Stimulated activated CD8-positive, alpha-beta memory T cell treated with anti-CD3 and anti-CD28 coated beads, Interleukin-7, amount 100 ng/mL, for 1 hour (primary cell): ENCODE measurements at places on chromosomes 16 and 17.

DNA sequence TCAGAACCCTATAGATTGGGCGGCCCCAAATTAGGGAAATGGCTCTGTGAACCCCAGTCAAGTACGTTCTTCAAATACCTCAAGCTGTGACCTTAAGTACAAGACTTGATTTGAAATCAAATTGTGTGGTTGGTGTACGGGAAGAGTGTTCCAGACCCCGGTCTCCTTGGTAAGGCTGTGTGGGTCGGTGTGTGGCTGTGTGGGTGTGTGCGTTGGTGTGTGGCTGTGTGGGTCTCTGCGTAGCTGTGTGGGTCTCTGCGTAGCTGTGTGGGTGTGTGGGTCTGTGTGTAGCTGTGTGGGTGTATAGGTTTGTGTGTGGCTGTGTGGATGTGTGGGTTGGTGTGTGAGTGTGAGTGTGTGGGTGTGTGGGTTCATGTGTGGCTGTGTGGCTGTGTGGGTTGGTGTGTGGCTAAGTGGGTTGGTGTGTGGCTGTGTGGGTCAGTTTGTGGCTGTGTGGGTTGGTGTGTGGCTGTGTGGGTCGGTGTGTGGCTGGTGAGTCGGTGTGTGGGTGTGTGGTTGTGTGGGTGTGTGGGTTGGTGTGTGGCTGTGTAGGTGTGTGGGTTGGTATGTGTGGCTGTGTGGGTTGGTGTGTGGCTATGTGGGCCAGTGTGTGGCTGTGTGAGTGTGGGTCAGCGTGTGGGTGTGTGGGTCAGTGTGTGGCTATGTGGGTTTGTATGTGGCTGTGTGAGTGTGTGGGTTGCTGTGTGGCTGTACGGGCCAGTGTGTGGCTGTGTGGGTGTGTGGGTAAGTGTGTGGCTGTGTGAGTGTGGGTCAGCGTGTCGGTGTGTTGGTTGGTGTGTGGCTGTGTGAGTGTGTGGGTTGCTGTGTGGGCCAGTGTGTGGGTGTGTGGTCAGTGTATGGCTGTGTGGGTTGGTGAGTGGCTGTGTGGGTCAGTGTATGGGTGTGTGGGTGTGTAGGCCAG lies 238.7 kb upstream of the ZFHX3 start:
- no peak for DNase-seq

DNA sequence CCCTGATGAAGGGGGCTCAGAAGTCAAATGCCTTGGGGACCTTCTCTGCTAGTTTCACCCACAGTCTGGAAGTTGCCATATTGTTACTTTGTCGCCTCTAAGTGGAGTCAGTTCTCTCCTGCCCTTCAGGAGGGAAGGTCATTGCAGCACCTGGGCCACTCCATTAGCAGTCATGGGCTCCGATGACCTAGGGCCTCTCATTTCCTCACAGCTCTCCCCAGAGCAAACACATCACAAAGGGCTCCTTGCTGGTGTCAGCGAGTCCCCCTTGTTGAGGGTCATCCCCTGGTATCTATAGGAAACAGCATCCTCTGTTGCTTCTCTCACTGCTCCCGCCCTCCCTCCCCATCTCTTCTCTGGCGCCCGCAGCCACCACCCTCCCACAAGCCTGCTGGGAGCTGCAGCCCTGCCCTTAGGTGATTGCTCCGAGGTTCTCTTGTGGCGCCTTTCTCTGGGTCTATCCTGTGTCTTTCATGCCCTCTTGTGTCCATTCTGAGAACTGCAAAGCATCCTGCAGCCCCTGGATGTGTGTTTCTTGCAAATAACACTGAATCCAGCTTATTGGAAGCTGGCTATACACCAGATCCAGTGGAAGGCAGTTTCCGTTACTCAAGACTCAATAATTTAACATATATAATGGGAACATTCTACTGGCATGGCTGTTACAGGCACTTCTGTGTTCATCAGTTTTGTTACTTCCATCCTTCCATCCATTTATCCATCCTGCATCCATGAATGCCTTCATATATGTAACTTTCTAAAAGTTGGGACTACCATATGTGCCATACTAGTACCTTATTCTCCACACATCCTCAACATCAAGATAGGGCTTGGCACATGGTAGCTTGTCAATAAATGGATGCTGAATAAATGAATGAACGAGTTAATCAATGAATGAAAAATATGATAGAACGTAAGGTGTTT lies 21.2 kb downstream of the PDILT start:
- no peak for DNase-seq

DNA sequence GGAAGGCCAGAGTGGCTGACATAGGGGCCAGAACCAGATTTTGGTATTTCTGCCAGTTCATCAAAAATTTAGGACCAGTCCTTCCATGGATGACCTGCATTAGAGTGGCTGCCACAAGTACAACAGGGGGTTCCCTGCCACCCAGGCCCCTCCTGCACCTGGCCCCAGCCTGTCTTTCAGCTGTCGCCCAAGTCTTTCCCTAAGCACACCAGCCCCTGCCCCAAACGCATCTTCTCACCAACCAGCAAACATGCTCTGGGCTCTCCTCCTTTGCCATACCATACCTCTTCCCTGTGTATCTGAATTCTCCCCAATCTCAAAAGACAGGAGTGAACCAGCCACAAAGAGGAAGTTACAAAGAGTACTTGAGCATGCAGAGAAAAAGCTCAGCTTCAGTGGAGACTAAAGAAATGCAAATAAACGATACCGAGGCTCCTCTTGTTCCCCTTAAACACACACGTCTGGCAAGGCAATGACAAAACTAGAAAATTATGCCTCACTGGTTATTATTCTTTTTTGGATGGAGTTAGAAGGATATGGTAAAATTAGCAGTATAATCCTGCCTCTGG lies 130.6 kb downstream of the DYNLRB2 start:
- DNase-seq = no peak

DNA sequence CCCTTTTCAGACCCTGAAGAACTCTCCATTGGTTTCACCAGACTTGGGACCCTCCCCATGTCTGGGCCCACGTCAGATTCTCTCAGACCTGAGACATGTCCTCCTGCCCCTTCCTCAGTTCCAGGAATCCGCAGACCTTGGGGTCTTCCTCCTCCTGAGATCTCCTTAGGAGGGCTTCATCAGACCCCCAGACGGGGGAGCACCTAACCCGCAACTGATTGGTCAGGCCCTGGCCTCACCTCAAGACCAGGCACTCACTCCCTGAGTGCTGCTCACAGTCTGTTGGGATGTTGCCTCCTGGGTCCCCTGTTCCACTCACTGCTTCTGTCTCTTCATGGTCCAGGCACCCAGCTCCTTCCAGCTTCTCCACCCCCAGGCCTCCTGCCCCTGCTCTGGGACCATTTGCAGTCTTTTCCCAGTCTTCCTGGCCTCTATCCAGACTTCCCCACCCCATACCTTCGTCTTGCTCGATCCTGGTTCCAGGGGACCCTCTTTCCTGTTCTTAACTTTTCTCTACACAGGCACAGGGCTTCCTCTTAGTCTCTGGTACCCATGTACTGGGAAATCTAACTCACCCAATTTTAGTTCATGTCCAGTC lies 1.2 kb downstream of the GID4 start:
- no peak for DNase-seq

DNA sequence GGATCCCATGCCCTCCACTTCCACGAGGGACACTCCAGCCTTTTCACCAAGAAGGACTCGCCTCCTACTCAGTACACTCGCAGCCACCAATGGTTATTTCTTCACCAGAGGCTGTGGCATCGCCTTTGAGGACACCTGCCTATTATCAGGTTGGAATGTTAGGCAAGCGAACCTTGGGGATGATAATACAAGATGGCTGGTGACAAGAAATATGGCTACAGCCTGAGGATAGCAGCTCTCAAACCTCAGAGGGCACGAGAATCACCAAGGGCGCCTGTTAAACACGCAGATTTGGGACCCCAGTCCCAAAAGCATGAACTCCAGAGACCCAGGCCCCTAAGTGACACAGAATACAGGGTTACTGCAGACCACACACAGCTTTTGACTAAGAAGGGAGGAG lies 58.1 kb downstream of the CYTH1 start:
- DNase-seq = no peak

- DNase-seq = no peak
These were observed 53.1 kb downstream of the VPS53 start for GRCh38 chr17:661509-661908.

DNA sequence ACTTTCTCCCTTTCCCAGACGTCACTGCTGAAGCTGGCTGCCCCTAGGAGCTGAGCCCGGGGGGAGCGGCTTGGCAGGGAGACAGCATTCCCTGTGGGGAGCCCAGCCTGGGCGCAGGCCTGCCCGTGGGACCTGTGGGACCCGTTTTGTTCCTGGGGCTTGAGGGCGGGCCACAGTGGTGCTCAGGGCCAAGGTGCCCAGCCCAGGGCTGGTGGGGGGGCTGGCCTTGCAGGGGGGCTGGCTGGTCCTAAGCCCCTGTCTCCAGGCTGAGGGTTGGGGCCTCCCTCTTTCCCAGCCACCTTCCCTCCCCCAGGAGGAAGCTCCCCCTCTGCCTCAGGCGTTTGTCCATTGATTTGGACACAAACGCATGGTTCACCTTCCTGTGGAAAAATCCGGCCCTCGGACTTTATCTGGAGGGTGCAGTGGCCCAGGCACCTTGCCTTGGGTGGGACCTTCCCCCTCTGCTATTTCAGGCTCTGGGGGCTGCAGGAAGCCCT lies 4.4 kb downstream of the NHERF2 start:
- no peak for DNase-seq

DNA sequence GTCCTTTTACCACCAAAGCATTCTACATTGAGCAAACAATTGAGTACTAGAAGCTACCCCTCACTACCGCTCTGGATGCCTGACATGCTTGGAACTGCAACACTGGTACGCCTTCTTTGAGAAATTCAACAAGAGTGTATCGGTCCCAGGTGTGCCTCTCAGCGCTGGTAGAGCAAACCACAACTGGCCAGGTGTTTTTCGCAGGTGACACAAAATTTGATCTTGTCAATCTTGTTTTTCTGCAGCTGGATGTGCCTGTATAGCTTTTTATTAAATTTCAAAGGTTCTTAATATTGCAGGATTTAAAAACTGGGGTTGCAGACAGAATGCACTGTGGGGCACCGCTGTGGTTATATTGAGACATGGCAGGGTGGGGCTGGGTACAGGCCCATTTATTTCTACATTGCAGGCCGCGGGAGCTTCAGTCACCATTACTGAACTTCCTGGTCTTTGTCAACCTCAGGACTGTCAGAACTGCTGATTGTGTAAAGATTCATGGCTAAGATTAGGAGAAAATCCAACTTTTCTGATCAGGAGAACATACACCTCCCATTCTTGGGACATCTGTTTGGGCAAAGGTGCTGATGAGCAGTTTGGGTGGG lies 4.5 kb upstream of the SNX20 start:
- DNase-seq = no peak

DNA sequence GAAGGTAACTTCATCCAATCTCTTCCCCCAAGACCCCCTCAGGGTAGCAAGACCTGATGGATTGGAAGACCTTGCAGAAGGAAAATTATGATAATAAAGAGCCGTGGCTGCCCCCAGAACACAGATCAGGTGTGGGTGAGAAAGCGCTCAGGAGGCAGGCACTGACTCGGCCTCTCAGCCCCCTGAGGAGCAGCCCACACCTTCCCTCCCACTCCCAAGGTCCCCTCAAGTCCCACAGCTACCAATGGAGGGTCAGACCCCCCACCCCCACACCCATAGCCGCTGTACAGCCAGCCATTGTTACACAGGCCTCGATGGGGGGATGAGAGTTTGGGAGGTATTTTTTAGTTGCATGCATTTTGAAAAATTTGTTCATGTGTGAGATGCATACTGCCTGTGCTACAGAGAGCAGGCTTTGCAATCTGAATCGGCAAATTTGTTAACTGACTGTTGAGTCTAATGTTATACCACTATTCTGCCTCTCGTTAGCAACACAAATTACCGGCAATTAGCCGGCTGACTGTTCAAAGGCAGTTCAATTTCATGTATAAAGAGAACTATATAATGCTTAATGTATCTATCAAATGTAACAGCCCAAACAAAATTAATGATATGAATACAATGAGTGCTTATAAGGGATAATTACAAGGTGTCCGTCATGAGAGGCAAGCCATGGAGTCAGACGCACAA lies 211.7 kb downstream of the C16orf78 start:
- DNase-seq = no peak

DNA sequence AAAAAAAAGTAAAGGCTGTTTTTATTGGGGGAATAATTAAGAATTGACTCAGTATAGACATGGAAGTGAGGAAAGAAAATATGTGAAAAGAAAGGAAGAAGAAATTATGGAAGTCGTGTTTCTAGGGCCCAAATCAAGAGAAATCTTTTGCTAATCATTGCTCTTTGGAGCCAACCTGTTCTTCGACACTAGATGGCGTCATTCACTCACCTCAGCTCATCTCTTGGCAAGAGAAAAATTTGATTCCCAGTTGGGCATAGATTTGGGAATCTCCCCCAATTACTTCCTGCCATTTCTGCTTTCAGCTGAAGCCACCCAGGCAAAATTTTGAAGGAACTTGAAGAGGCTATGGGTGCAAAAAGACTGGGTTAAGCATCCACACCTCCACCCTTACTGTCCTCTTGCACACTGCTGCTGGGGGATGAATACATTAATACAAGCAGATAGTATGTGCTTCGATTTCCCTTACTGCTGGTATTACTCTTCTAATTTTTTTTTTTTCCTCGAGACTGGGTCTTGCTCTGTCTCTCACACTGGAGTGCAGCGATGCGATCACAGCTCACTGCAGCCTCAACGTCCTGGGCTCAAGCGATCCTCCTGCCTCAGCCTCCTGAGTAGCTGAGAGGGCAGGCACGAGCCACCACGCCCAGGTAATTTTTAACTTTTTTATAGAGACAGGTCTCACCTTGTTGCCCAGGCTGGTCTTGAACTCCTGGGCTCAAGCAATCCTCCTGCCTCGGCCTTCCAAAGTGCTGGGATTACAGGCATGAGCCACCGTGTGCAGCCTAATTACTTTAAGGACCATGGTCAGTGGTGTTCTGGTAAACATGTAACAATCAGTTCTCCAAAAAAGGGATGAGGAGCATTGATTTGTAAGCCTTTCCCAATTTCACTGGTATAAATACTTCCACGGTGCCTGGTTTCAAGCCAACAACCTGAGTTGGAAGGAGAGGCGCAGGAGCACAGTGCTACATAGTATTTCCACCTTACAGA lies 13.5 kb downstream of the PSMD7 start:
- DNase-seq = no peak

DNA sequence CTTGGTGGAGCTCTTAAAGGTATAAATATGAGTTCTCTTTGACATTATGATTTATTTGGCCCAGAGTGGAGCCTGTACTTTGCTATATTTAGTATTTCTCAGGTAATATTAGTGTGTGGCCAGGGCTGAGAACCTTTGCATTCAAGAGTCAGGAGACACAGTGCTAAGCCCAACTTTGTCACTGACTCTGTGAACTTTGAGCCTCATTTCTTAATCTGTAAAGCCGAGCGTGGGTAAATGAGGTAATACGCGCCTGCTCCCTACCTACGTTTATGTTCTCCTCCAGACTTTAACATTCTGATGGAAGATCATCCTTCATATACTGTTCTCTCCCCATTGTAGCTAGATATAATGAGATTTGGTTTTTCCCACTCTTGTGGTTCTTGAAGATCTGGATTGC lies 10.5 kb downstream of the AP2B1 start:
- no peak for DNase-seq

GRCh38 chr17:64500487-64500859 lies 3.6 kb upstream of the POLG2 start:
- no peak for DNase-seq

- no peak for DNase-seq
These were observed 18.2 kb downstream of the PGS1 start for GRCh38 chr17:78396441-78397337.

- no peak for DNase-seq
These were observed at the start of gene AATK for GRCh38 chr17:81166033-81166492. TSS of gene AATK (minus strand) at chr17:81166221. CDS start at chr17:81165992, 229 bp downstream.
